ENCODE measurements at places on chromosomes 11 and 22. TPM values are rescaled to one million over a fixed set of nuclear protein-coding genes. Genes with fewer than 3 reads are reported as not detected.

- no peak for ATAC-seq
These were observed 166.3 kb upstream of the ZC3H12C start for GRCh38 chr11:109926941-109927340.

DNA sequence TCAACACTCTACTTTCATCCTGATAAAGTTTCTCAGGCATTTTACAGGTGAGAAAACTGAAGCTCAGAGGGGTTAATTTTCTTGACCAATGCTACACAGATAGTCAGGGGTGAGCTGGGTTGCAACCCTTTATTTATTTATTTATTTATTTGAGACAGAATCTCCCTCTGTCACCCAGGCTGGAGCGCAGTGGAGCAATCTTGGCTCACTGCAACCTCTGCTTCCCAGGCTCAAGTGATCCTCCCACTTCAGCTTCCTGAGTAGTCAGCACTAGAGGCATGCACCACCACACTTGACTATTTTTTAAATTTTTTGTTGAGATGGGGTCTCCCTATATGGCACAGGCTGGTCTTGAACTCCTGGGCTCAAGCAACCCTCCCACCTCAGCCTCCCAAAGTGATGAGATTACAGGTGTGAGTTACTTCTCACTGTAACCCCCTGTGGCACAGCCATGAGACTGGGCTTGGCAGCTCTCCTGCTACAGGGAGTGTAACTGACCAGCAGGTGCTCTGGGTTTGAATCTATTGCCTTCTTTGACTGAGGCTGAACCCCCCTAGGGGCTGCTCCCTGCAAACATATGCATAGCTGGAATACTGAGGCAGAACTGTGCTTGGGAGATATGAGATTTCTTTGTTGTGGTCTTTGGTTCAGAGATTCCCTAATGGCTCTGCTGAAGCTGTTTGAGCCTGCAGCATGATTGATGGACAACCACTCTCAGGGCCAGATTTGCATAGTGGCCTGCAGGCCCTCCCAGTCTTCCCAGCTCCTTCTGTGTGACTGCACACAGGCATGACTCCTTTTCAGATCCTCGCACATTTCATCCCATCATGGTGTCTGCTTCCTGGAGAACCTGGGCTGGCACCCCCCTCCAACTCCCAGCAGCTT lies 6.1 kb downstream of the C11orf96 start:
- ATAC-seq: no peak

DNA sequence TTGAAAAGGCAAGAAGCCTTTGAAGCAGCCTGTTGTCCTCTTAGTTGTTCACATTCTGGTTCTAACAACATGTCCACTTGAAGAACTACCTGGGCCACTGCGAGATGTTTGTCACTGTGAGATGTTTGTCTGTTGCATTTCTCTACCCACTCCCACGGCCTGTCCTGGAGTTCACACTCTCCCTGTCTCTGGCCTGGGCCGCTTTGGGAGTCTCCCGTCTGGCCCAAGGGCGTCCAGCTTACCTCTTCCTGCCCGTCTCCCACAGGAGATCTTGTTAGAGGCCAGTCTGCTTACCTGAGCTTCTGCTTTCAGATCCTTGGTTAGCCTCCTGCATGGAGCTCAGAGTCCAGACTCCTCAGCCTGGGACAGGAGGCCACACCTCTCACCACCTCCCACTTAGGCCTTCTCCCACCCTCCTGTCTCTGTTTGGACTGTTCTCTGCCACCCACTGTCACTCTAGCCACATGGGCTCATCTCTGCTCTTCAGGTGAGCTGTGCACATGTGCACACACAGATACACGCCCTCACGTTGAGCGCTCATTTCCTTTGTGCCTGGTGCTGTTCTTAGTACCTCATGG lies 66.0 kb downstream of the TBC1D22A start:
- no peak for ATAC-seq

DNA sequence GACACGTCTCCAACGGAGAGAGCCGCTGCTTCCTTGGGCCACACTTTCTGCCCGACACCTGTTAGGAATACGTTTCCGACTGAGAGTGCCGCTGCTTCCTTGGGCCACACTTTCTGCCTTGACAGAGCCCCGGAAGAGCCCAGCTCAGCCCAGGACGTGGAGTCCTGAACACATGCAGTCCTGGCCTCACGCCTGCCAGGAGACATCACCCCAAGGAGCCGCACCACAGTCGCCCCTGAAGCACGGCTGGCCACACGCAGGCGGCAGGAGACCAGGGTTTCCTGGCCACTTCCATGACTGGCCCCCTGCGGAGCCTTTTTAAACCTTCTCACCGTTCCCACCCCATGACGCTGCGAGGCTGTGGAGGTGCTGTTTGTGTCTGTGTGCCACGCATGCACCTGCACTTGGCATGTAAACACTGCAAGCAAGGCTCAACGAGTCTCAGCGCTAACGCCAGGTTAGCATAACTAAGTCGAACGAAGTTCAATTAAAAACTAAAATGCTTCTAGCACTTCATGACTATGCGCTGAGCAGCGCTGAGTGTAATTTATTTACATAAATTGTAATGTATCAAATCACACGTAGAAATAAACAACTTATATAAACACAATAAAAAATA lies 8.8 kb downstream of the TOLLIP start:
- ATAC-seq: peak; percentile 22

GRCh38 chr11:74072721-74073120 lies 63.8 kb upstream of the UCP3 start:
- ATAC-seq: no peak

- no peak for ATAC-seq
These were observed 423.9 kb upstream of the CHORDC1 start for GRCh38 chr11:90646706-90647105.

The TMPRSS4 gene
- not detected for total RNA-seq

The ARHGEF17 gene
- 52.5 TPM for total RNA-seq

The SESN3 gene
- total RNA-seq: 28.0 TPM

- ATAC-seq: no peak
These were observed 134.9 kb downstream of the CCDC81 start for GRCh38 chr11:86509588-86509974.

- no peak for ATAC-seq
These were observed 16.8 kb upstream of the MRTFA start for GRCh38 chr22:40653361-40653760.

DNA sequence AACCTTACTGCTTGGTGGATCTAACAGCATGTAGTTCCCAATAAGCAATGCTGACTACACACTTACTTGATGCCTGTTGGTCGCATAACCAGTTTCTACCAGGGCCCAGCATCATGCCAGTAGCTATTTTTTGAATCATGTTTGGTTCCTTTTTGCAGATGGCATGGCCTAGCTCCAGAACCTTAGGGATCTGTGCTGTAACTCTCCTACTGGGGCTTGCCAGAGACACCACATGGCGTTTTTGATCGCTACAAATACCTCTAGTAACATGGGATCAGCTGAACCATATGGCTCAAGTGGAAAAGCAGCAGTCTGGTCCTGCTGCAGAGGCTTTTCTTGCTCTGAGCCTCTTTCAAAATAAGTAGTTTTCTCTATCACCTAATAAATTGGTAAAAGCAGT lies 654.6 kb upstream of the API5 start:
- no peak for ATAC-seq

The MPZL2 gene
- 8.7 TPM for total RNA-seq

DNA sequence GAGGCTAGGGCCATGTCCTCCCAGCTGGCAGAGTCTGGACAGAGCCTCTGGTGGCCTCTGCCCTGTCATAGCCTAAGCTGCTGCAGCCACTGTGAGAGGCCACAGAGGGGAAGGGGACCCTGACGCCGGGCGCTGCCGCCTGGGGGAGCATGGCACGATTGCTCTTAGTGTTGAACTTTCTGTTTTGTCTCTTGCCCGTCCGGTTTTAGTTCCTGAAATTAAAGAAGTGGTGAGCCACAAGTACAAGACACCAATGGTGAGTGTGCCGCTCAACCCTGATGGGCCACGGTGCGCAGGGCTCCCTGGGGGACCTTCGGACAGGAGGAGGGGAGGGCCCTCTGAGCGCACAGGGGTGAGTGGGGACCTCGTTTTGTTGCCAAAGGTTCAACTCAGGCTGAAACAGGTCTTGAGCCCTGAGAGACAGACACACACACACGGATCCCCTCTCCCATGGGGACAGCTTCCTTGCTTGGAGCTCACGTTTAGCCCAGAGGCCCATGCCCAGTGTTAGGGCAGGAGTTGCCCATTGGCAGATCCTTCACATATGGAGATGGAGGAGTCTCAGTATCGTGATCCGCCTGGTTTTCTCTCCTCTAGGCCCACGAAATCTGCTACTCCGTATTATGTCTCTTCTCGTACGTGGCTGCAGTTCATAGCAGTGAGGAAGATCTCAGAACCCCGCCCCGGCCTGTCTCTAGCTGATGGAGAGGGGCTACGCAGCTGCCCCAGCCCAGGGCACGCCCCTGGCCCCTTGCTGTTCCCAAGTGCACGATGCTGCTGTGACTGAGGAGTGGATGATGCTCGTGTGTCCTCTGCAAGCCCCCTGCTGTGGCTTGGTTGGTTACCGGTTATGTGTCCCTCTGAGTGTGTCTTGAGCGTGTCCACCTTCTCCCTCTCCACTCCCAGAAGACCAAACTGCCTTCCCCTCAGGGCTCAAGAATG lies 23.8 kb downstream of the MYBPC3 start:
- ATAC-seq: no peak

The UPK3A gene
- total RNA-seq: not detected

GRCh38 chr11:118060869-118061268 lies 16.0 kb upstream of the TMPRSS4 start:
- no peak for ATAC-seq

GRCh38 chr11:102599642-102600261 lies 25.4 kb downstream of the MMP20 start:
- ATAC-seq: no peak

- ATAC-seq: no peak
These were observed 2.8 kb downstream of the PISD start for GRCh38 chr22:31659246-31659645.

The TSSK2 gene
- not detected for total RNA-seq

The OR52I2 gene
- total RNA-seq: not detected

DNA sequence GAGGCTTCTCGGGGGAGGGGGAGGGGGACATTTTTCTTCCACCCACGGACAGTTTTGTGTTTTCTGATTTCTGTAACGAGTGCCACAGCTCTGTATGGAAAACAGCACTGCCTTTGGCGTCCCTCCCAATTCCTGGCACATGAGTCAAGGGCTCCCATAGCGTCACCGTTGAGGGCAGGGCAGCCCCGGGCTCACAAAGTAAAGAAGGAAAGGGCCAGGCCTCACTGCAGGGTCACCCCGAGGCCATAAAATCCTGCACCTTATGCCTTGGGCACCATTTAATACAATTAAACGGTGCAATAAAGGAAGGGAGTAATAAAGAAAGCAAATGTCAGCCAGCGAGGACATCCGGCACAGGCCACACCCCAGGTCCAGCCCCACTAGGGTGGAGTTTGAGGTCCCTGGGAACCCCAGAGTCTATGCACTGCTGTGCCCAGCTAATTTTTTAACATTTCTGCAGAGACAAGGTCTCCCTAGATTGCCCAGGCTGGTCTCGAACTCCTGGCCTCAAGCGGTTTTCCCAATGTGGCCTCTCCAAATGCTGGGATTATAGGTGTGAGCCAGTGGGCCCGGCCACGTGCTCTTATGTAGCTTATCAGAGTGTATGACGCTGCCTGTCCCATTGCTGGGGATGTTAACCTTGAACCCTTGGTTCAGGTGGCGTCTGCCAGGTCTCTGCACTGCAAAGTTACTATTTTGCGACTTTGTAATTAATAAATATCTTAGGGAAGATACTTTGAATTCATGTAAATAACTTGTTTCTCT lies 13.6 kb upstream of the MUC2 start:
- ATAC-seq: peak; percentile 28

DNA sequence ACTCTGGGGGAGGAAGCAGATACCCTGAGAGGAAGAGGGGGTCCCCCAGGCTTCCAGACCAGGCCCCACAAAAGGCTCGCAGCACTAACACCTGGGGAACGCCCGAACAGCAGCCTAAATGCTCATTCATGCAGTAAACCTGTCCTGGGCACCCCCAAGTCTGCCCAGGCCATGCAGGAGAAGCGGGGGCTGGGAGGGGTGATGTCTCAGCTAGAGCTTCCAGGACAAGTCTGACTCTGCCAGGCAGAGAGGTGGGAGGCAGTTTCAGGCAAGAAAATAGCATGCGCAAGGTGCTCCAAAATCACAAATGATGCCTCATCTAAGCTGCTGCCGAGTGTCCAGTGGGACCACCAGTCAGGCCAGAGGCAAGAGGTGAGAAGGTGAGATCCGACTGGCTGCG lies 14.6 kb downstream of the CABP7 start:
- ATAC-seq: no peak

DNA sequence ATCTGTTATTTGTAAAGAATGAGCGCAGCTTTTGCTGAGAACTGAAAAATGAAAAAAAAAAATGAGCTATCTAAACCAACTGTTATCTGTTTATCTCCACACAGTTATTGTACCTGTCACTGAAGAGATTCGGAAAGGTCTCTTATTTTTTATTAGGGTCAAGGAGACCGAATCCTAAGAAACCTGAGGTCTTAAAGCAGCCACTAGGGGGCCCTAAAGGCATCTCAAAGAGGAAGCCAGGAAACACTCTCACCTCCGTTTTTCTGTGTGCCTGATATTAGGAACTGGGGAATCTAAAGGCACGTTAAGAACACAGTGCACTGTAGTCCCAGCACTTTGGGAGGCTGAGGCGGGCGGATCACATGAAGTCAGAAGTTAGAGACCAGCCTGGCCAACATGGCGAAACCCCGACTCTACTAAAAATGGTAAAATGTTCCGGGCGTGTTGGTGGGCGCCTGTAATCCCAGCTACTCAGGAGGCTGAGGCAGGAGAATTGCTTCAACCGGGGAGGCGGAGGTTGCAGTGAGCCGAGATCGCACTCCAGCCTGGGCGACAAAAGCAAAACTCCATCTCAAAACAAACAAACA lies 3.5 kb upstream of the LARGE1 start:
- no peak for ATAC-seq

- ATAC-seq: no peak
These were observed 57.9 kb downstream of the DBX1 start for GRCh38 chr11:20102397-20102796.

- ATAC-seq: no peak
These were observed 12.4 kb downstream of the FGF19 start for GRCh38 chr11:69691463-69691862.

The PHF21B gene
- total RNA-seq: 0.31 TPM

GRCh38 chr11:107473792-107474191 lies 16.2 kb upstream of the CWF19L2 start:
- no peak for ATAC-seq

DNA sequence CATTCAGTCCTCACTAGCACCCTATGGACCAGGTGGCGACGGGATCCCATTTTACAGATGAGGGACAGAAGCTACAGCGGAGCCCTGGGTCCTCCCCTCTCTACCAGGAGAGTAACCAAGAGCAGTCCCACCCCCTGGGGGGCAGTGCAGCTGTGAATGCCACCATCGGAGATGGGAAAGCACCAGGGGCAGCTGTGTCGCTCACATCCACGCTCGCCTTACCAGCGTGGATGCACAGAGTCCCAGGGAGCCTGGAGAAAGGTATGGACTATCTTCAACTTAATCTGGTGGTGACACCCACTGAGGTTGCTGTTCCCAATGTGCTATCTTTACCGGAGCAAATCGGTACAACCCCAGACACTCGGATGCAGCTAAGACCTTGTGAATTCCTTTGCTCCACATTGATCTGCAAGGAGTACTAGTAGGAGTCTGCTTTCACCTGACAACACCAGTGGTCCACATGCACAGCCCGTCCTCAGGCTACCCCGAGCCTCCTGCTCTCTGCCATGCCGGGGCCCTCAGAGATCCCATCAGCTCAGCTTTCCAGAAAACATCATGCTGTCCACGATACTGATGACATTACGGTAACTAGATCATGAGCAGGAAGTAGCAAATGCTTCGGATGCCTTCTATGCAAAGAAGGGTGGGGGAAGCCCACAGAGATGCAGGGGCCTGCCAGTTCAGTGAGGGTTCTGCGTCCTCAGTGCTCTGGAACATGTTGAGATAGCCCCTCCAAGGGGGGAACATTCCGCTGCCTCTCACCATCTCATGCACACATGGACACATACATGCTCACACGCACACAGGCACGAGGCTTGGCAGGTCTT lies 126.0 kb downstream of the CTTN start:
- no peak for ATAC-seq

GRCh38 chr22:17098379-17098819 lies 13.6 kb downstream of the IL17RA start:
- ATAC-seq: peak; percentile 68

Data from gastroesophageal sphincter (tissue), 4 donors.